ENCODE measurements at places on chromosomes 4 and X.

GRCh38 chrX:103754401-103754800, 22.2 kb upstream of the PLP1 start:
- no peak for DNase-seq

GRCh38 chr4:8227201-8227770, 28.2 kb downstream of the SH3TC1 start:
- no peak for DNase-seq

DNA sequence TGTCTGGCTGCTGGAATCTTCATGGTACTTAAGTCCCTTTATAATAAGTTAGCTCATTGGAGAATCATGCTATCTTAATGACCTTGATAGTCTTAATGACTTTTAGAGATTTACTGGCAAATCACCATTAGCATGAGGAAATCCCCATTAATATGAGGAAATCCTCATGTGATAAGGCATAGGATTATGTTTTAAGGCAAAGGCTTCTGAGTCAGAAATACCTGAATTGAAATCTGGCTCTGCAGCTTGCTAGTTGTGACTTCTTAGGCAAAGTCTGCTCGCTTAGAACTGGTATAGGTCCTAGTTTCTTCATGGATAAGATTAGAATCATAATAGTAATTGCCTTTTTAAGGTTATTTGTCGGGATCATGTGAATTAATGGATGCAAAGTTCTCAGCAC, 190.2 kb upstream of the BANK1 start:
- DNase-seq: no peak

GRCh38 chr4:139267301-139267700, 12.7 kb downstream of the MGARP start:
- DNase-seq: no peak

GRCh38 chr4:56149591-56149990, 200.8 kb downstream of the CEP135 start:
- DNase-seq: no peak

DNA sequence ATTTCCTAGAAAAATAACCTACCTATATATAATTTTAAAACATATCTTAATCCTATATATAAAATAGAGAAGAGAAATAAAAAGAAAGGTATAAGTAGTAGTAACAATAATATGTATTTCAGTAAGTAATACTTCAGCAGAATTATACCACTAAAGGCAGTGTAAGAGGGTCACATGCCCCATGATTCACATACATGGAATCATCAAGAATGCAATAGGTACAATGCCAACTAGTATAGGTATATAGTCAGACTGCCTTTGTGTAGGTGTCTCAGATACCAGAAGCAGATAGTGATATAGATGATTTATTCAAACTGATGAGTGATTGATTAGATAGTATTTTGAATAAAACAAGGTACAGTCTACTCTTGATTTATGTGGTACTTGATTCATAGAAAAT, 9.4 kb downstream of the AIMP1 start:
- DNase-seq: no peak

GRCh38 chr4:134364928-134365327, 163.3 kb upstream of the PABPC4L start:
- no peak for DNase-seq

GRCh38 chr4:69070590-69070989, 25.7 kb upstream of the UGT2B7 start:
- no peak for DNase-seq

GRCh38 chr4:160318567-160319220, 1215.8 kb downstream of the RAPGEF2 start:
- no peak for DNase-seq

- no peak for DNase-seq
Observed at GRCh38 chrX:90012395-90012794, 90.7 kb downstream of the TGIF2LX start.

- peak; percentile 99 for DNase-seq
Observed at GRCh38 chr4:101347557-101348366, 436 bp upstream of the PPP3CA start.

DNA sequence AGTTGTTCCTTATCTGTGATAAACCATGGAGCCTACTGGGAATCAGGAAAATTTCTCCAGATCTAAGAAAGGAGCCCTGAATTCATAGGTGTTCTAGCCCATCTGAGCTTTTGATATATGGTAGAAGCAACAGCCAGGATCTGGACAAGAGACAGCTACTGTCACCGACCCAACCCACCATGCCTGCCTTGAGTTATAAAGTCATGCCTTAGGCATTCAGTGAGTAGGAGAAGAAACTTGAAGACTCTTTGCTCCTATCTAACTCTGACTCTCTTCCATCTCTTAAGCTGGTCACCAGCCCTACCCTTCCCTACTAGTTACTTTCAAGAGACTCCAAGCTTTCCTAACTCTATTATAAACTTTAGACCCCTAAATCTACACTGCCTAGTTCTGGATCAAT, 83.9 kb upstream of the FAM9B start:
- no peak for DNase-seq

DNA sequence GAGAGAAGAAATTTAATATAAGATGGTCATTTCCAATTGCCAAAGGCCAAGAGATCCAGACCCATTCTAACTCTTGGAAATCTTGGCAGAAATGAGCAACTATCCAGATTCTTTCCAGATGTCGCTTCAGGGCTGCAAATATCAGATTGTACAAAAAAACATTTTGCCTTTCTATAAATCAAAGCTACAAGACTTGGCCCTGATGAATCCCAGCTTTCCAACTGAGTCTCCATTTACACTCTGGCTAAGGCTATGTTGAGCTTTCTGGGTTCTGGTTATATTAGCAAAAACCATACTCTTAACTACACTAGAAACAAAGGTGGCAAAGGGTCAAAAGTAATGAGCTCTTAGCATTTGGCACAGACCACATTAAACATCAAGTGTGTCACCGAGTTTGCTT, 345.8 kb downstream of the OPHN1 start:
- no peak for DNase-seq

- no peak for DNase-seq
Observed at GRCh38 chr4:140672416-140672815, 83.8 kb downstream of the TBC1D9 start.

- DNase-seq: peak; percentile 26
Observed at GRCh38 chr4:2537011-2537830, 774 bp downstream of the FAM193A start.

GRCh38 chr4:576991-577498, 950 bp upstream of the TMEM271 start:
- DNase-seq: no peak

GRCh38 chrX:40156470-40157227, 58.9 kb upstream of the BCOR start:
- DNase-seq: no peak

- DNase-seq: no peak
Observed at GRCh38 chrX:152646961-152647360, 9.3 kb downstream of the GABRQ start.

- DNase-seq: no peak
Observed at GRCh38 chr4:149882251-149882650, 66.6 kb upstream of the IQCM start.

GRCh38 chrX:119605464-119606279, 552 bp downstream of the NKRF start:
- DNase-seq: peak; percentile 30

- no peak for DNase-seq
Observed at GRCh38 chr4:139776235-139776634, 110.6 kb downstream of the MGST2 start.

- no peak for DNase-seq
Observed at GRCh38 chrX:95435198-95435597, 1249.4 kb upstream of the DIAPH2 start.

DNA sequence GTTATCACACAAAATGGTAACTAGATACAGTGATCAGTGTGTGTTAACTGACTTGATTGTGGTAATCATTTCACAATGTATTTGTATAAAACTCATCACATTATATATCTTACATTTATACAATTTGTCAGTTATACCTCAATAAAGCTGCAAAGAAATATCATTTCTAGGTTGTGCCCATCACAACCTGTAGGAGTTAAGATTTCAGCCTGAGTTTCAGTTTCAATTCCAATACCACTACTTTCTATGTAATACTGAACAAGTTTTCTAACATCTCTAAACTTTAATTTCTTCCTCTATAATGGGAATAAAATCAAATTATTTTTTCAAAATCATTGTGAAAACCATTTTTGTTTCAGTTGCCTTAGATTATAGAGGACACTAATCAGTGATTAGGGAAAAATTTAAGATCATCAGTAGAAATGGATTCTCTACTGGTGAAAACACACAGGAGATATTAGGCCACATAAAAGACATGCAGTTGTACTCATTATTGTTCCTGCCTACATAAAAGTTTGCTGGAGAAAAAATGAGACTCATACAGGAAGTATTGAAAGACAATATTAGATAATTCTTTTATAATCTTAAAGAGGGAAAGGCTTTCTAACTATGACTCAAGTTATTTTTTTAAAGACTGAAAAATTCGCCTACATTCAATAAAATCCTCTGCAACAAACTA, 18.4 kb upstream of the TBC1D1 start:
- no peak for DNase-seq

GRCh38 chrX:119155416-119156035, 27.9 kb upstream of the KIAA1210 start:
- no peak for DNase-seq

- DNase-seq: no peak
Observed at GRCh38 chr4:129278868-129279267, 182.9 kb downstream of the C4orf33 start.

- no peak for DNase-seq
Observed at GRCh38 chr4:152613841-152614721, 65.7 kb downstream of the TMEM154 start.

GRCh38 chr4:54625391-54625790, 32.4 kb upstream of the KIT start:
- no peak for DNase-seq

DNA sequence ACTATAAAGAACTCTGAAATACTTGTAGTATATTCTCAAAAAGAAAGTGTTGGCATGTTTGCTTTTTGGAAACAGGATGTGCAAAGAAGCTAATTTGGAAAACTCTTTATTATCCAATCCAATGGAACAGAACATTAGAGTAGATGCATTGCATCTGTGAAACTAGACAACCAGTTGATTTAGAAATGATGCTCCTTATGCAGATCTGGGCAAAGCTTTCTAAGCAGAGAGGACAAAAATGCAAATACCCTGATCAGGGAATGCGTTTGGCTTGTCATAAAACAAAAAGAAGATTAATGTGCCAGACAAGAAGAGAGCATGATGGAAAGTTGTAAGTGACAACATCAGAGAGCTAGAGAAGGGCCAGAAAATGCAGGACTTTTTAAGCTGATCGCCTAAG, 142.3 kb downstream of the RCHY1 start:
- DNase-seq: no peak

- no peak for DNase-seq
Observed at GRCh38 chr4:24372881-24373280, 211.5 kb downstream of the DHX15 start.

DNA sequence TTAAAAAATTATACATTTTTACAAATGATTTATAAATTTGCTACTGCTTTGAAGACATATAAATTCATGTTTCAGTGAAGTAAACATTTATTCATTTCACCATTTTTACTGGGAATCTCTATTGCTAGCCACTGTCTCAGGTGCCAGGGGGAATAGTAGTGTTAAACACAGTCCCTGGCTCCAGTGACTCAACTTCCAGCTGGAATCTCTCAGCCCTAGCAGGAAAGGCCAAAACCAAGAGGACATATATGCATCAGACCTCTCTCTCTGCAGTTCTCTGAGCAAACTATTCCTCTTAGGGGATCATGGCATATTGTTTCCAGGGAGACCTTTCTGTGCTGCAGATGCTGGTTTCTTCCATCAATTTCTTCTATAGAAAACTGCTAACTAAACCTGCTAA, 1009.0 kb upstream of the LCORL start:
- DNase-seq: no peak

GRCh38 chrX:67583171-67583570, 39.4 kb downstream of the AR start:
- DNase-seq: no peak

DNA sequence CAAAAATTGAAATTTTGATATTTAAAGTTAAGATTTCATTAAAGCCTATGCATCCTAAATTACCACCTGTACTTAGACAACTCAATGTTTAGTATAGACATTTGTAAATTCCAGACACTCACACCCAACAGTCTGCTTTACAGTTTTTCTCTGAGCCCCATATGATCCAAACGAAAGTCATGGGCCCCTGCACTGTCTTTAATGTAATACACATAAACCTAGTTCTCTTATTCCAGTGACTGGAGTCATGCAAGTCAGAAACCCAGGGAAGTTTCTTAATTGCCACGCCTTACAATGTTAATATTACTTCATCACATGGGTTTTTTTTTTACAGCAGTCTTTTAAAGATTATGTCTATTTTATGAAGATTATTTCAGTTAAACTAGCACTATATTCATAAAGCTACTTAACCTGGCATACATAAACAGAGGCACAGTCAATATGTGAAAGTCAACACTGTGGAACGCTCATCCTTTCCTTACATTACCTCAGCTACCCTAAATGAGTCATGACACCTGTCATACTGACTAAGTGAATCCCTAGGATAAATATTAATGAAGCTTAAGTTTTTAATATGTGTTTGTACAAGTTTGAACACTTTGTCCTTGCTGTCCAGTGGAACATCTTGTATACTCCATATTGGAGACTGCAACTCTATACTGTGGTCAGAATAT, 67.7 kb upstream of the H2AZ1 start:
- no peak for DNase-seq

DNA sequence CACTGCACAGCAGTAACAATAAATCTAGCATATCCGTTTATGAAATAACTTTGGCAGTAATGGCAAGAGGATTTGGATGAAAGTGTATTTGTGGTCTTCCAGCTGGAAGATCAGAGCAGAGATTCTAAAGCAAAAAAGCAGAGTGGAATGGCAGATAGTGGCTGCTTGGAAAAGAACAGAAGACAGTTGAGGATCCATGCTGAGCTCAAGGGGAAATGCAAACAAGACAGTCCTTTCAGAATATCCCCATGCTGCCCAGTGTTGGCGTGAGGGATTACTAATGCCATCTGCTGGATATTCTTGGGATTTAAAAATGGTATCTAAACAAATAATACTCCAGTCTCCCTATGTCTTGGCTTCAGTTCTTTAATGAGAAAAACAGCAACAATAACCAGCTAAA, 629.1 kb upstream of the ATOH1 start:
- DNase-seq: no peak

- no peak for DNase-seq
Observed at GRCh38 chrX:72308566-72309296, 3.0 kb upstream of the CITED1 start.

GRCh38 chr4:122930862-122931261, 8.5 kb upstream of the NUDT6 start:
- no peak for DNase-seq

GRCh38 chr4:10107111-10108091, 9.2 kb downstream of the WDR1 start:
- DNase-seq: no peak

- no peak for DNase-seq
Observed at GRCh38 chr4:139278912-139279759, 889 bp downstream of the MGARP start.

All from stimulated activated CD4-positive, alpha-beta T cell treated with anti-CD3 and anti-CD28 coated beads, TNF-alpha, amount 100 ng/mL, for 4 hours (primary cell).